ENCODE measurements at places on chromosomes 1 and 21. TPM values are rescaled to one million over a fixed set of nuclear protein-coding genes. Genes with fewer than 3 reads are reported as not detected.

MPC2 gene
- total RNA-seq, result 71.3 TPM

NUDT4B gene
- 0.53 TPM for total RNA-seq

TPTE gene
- not detected for total RNA-seq

FCRLB gene
- not detected for total RNA-seq

PDZK1IP1 gene
- not detected for total RNA-seq

FAAP20 gene
- total RNA-seq, result 64.9 TPM

PYCR2 gene
- total RNA-seq, result 127 TPM

DEGS1 gene
- 28.4 TPM for total RNA-seq

FBXO42 gene
- total RNA-seq, result 13.6 TPM

S100A7A gene
- not detected for total RNA-seq

NEK2 gene
- total RNA-seq, result 45.9 TPM

GCSAML gene
- total RNA-seq, result not detected

HAO2 gene
- total RNA-seq, result not detected

Data from activated CD4-positive, alpha-beta memory T cell treated with anti-CD3 and anti-CD28 coated beads for 36 hours (primary cell).